Activated CD8-positive, alpha-beta memory T cell treated with anti-CD3 and anti-CD28 coated beads for 24 hours (primary cell): ENCODE measurements at places on chromosomes 3 and 15.

GRCh38 chr3:42493798-42494151 is 8.7 kb upstream of the VIPR1 start:
- no peak for DNase-seq

DNA sequence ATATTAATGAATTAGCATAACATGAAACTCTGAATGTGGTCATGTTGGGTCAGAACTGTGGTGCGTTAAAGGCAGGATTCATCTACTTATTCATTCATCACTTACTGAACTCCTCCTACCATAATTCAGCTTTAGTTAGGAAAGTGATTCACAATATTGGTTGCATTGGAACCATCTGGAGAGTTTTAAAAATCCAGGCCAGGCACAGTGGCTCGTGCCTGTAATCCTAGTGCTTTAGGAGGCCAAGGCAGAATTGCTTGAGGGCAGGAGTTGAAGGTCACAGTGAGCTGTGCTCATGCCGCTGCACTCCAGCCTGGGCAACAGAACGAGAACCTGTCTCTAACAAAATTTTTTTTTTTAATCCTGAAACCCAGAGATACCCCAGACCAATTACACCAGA is 44.2 kb upstream of the ATG7 start:
- DNase-seq: no peak

- DNase-seq: peak; percentile 33
Measured at GRCh38 chr3:134643150-134643675, 7.6 kb downstream of the KY start.

GRCh38 chr3:143445118-143445517 is 325.5 kb downstream of the CHST2 start:
- no peak for DNase-seq

- DNase-seq: no peak
Measured at GRCh38 chr3:22728406-22728805, 474.7 kb upstream of the UBE2E2 start.

DNA sequence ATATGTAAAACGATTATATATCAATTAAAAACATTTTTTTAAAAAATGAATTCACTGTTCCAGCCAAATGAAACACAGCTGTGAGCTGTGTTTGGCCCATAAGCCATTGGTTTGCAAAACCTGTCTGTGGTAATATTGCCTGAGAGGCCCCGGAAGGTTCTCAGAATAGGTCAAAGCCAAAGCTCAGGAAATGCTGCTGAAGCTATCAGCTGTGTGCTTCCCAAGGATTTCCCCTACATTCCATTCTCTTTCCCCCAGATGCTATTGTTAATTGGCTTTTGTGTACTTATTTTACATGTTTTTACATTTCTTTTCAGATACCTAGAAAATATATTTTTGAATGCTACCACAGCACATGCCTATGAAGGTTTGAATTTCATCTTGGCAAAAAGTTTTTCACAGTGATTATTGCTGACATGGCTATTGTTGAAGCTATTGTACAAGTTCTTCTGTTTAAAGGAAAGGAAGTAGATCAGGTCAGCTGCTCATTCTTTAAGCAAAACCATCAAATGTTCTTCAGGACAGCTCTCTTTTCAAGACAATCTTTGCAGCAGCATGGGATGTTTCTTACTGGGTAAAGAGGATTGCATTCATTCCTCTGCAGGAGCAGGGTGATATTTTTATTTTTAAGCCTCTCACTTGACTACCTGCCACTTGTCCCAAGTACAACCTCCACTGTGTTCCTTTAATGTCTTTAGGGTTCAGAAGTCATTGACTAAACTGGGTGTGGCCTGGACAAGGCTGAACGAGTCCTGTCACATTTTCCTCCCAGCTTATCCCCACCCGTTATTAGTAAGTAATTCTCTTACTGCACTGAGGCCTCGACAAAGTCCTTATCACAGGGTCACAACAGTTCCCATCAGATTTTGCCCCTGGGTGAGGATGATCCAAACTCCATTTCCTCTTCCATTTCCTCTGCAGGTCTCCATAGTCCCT is 26.3 kb upstream of the BNC1 start:
- no peak for DNase-seq

DNA sequence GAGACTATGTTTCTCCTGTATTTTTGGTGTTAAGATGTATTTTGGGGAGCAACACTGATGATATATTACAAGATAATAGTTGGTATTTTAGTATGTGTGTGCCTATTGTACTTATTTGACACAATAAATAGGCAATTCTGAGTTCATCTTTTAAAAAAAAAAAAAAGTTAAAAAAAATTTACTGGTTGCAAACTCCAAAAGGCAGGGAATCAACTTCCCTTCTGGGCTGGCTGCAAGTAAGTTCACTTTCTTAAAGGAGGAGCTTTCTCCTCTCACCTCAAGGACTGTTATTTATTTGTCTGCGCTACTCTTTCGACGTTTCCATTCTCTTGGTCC is 335 bp upstream of the VPS8 start:
- no peak for DNase-seq

GRCh38 chr3:123338620-123339061 is 110.2 kb downstream of the ADCY5 start:
- no peak for DNase-seq

GRCh38 chr3:58231666-58232065 is 5.9 kb upstream of the ABHD6 start:
- DNase-seq: no peak

- DNase-seq: no peak
Measured at GRCh38 chr3:17954801-17955200, 212.4 kb upstream of the TBC1D5 start.

- DNase-seq: no peak
Measured at GRCh38 chr3:112779558-112780480, 66.8 kb downstream of the CD200R1L start.

DNA sequence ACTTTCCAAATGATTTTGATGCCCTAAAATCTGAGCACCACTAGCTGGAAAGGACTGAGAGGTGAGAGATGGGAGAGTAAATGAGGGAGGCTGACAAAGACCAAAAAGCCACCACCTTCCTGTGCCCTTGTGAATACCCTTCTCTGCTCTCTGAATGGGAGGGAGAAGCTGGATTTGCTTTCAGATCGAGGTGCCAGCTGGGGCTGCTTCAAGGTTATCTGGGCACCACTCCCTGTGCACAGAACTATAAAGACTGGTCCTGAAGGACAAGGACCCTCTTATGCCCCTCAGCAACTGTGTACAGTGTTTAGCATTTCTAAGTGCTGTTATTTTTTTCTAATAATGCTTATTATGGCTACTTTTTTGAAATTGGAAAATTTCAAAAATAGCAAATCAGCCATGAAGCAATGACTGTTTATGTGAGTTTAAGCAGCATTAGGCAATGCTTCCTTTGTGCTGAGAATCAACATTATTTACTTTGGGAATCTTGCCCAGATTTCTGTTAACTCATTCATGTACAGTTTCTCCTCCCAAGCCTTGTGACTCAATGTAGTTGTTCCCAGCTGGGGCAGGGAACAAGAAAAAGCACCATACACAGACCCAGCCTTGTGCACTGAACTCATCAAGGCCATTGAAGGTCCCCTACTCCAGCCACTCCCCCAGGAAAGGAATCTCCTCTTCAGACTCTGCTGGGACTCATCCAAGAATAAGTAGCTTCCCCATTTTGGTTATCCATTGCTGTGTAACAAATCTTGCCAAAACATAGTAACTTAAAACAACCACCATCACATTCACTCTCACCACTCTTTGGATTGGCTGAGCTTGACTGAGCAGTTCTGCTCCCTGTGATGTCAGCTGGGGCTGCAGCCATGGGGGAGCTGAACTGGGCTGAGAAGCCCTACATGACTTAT is 37.3 kb upstream of the CDV3 start:
- no peak for DNase-seq

GRCh38 chr3:51539291-51539941 is 897 bp downstream of the RAD54L2 start:
- DNase-seq: peak; percentile 70

DNA sequence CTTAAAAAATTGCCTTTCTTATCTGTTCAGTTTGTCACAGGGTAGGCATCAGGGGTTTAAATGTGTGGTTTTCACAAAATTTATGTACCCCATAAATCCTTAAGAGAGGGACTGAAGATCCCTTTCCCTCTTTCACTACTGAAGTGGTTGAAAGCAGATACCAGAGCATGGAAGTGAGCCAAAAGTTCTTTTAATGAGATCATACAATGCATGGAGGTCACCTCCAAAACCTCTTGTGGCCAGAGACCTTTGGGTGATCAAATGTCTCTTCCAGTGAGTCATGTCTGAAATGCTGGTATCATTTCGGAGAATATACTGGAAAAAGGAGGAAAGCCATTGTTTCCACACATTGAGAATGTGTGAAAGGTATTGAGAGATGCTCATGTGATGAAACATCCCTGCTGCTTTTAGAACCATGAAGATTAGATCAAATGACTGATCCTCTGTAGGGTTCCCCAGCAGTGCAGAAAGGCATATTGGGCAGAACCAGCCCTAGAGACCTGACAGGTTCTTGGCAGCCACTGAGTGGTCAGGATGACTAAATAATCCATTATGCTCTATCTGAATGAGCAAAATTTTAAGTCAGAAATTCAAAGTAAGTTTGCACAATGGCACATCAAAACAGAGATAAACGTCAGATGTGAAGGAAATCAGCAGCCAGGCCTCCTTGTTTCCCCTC is 165.8 kb upstream of the SLC2A2 start:
- no peak for DNase-seq
